ENCODE measurements at places on chromosomes 3 and 15.

GRCh38 chr15:76139368-76140073 lies 79.7 kb downstream of the TMEM266 start:
- no peak for DNase-seq

- no peak for DNase-seq
Observed at GRCh38 chr15:72398648-72399047, 543 bp downstream of the TMEM202 start.

DNA sequence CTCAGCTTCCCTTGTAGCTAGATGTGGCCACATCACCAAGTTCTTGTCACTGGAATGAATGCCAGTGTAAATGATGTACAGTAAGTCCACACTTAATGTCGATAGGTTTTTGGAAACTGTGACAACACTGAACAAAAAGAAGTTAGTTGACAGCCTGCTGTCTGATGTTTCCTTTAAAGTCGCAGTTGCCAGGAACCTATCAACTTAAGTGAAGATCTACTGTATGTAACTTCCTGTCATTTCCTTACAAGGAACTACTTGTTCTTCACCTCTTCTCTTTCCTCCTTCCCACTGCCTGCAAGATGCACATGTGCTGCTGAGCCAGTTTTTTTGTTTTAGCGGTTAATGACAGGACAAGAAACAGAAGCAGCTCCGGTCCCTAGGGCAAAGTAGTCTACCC lies 44.6 kb downstream of the HDGFL3 start:
- no peak for DNase-seq

DNA sequence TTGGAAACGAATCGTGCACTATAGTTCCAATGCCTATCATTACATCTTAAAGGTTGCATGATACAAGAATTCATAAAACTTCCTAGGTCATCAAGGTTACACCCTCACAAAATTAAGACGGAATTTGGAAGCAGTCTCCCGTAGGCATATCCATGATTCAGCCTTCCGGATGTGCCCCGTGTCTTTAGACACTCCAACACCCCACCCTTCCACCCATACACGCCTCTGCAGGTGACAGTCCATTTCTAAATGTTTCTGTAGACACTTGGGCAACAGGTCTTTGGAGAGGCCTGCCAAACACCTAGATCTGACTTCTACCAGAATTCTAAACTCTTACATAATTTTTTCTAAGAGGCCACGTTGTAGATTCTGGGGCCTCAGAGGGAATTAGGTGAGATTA lies 49.8 kb downstream of the LDHAL6B start:
- DNase-seq = no peak

- DNase-seq = no peak
Observed at GRCh38 chr15:45495588-45495987, 27.0 kb downstream of the SLC30A4 start.

GRCh38 chr3:46692566-46692990 lies 901 bp downstream of the ALS2CL start:
- no peak for DNase-seq

GRCh38 chr15:81384891-81385720 lies 11.1 kb upstream of the TMC3 start:
- no peak for DNase-seq

GRCh38 chr15:83940136-83940535 lies 286.2 kb downstream of the ADAMTSL3 start:
- no peak for DNase-seq

GRCh38 chr15:89003865-89004725 lies 84.2 kb upstream of the ABHD2 start:
- no peak for DNase-seq

DNA sequence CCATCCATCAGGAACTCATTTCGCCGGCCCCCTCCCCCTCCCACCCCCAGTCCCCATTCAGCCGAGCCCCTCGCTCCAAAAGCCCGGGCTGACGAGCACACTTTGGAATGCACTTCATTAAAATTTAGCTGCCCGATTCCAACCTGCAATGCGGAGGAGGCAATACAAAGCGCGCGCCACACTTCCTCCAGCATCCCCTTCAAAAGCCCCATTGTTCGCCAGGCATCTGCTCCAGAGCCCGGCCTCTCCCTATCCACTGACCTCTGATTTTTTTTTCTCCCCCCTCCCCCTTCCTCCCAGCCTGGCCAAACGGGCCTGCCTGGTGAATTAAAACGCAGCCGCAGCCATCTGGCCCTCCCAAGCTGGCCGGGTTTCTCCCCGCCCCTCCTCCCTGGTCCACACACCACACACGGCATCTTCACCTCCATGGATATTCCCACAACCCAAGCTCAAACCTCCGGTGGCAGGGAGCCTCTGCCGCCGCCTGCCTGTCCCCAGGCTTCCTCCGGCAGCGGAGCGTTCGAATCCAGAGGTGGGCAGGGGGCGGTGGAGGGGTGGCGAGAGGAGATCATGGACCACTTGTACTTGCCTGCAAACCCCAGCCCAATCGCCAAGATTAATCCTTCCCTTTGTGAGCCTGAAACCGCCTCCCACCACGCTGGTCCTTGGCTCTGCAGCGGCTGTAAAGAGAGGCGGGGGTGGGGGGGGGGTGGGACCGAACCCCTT lies 441.3 kb downstream of the MAGI1 start:
- no peak for DNase-seq

GRCh38 chr3:146653978-146654377 lies 48.8 kb upstream of the PLSCR5 start:
- no peak for DNase-seq

DNA sequence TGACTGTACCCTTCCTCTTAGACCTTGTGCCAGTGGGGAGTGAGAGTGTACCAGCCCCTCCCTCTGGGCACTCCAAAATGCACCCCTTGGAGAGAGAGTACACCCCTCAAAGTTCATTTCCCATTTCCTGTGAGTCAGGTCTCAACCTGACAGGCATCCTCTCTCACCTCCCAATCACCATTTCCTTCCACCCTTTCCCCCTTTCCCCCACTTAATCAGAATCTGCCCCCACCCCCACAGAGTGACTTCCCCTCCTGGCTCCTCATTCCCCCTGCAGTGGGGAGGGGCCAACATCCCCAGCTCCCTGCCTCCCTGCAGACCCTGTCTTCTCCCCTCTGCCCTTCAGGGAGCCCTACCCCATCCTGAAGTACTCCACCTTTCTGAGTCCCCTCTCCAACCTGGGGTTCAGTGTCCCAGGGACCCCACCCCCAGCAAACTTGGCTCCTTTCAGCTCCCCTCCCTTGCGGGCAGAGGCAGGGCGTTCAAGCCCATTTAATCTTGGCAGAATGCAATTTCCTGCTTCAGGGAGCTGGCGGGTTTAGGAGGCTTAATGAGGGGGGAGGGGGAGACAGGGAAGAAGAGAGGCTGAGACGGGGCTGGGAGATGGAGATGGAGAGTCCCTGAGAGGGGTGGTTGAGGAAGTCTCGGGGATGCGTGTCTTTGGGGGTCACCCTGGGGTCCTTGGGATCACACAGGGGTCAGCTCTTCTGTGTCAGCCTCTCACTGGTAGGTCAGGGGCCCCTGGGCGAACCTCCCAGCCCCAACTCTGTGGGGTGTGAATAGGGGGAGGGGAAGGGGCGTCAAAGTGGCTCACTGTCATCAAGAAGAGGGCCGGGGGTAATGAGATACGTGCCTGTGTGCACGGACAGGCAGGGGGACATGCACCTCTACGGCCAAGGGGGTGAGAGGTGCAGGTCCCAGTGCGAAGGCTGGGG lies 16.6 kb upstream of the SEMA3F start:
- no peak for DNase-seq

GRCh38 chr3:128585189-128585588 lies 65.4 kb downstream of the RPN1 start:
- DNase-seq = no peak

DNA sequence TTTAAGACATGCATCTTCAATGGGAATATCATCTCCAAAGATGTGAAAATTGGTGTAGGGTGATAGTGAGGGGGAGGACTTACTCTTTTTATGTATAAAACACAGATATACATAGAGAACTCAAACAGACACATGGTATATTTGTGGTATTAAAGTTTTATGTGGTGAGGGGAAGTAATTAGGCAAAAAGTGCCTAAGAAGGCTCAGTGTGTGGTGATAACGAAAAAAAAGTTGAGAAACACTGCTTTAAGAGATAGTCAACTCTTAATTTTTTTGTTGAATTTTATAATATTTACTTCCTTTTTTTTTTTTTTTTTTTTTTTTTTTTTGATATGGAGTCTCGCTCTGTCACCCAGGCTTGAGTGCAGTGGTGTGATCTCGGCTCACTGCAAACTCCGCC lies 174.2 kb upstream of the FRMD4B start:
- no peak for DNase-seq

GRCh38 chr15:60283936-60284335 lies 113.8 kb downstream of the ANXA2 start:
- DNase-seq = no peak

GRCh38 chr3:126433496-126434263 lies 39.0 kb downstream of the CFAP100 start:
- DNase-seq = no peak

- no peak for DNase-seq
Observed at GRCh38 chr3:3069723-3070122, 40.5 kb downstream of the IL5RA start.

DNA sequence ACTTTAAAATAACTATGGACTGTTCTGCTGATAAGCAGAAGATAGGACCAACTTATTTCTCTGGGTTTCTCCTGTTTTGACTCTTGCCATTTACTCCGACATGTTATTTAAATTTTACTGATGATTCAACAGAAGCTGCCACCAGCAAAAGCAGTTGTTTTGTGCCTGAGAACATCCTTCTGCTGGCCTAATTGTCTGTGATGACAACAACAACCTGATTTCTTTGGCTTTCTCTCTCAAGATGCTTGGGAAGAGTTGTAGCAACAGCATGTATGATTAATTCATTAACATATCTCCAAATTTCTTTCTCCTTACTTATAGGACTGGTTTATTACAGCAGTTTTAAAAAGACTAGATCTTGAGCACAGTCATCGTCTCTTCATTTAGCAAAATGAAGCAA lies 36.9 kb upstream of the DYNC1LI1 start:
- DNase-seq = no peak

GRCh38 chr3:58329150-58329921 lies 3.4 kb upstream of the PXK start:
- no peak for DNase-seq

DNA sequence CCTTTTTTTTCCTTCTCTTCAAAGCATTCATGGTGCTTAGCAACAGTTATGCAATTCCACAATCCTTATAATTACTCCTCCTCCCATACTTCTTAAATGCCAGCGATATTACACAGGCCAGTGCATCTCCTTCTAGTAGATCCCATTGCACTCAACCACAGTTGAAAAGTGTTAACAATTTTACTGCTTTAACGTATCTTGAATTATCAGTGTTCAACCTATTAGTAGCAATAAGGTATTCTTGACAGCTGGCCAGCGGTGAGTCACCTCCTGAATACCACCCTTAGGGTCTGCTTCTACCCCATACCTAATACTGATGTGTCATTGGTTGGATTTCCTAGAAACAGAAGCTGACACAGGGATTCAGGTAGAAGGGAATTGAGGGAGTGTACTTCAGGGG lies 24.0 kb upstream of the TEX9 start:
- DNase-seq = no peak

DNA sequence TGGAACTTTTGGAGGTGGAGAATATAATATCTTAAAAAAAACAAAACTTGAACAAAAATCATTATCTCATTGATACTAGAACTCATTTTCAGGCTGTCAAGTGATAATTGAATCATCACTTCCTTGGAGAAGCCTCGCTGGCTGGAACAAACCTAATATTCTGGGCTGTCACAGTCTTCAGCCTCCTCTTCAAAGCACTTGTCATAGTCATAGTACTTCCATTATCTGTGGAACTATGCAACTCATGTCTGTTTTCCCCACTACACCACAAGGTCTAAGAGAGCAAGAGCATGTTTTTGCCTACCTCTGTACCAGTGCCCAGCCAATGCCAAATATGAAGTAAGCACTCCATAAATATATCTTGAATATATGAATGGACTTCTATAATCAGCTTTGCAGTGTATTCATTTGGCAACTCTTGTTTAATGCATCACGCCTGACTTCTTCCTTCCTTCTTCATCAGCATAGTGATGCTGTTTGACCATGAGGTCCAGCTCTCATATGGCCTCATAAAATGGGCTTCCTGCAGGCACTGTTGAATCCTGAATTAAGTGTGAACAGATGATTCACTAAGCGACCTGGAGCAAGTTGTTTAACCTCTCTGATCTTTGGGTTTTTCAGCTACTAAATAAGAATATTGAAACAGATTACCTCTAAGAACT lies 86.6 kb upstream of the SNRK start:
- no peak for DNase-seq

DNA sequence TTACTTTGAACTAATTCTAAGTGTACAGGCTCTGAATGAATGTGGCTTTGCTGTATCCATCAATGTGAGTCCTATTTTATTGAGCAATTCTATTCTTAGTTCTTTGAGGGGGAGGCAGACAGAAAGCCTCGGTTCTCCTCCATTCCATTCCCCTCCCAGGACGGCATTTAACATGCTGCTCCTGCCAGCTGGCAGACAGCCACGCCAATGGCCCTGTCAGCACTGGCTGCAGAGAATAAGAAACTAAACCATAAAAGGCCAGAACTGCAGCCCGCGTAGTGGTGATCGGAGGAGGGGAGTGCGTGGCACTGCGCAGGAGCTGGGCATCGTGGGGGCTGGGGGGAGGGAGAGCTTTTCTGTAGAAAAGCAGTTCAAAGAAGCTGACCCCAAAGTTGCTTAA lies 76.0 kb upstream of the HACD2 start:
- no peak for DNase-seq

- DNase-seq = no peak
Observed at GRCh38 chr3:190319660-190320059, 2.6 kb downstream of the CLDN1 start.
